HuH-7 (cell line): ENCODE measurements at places on chromosomes 7 and 10.

DNA sequence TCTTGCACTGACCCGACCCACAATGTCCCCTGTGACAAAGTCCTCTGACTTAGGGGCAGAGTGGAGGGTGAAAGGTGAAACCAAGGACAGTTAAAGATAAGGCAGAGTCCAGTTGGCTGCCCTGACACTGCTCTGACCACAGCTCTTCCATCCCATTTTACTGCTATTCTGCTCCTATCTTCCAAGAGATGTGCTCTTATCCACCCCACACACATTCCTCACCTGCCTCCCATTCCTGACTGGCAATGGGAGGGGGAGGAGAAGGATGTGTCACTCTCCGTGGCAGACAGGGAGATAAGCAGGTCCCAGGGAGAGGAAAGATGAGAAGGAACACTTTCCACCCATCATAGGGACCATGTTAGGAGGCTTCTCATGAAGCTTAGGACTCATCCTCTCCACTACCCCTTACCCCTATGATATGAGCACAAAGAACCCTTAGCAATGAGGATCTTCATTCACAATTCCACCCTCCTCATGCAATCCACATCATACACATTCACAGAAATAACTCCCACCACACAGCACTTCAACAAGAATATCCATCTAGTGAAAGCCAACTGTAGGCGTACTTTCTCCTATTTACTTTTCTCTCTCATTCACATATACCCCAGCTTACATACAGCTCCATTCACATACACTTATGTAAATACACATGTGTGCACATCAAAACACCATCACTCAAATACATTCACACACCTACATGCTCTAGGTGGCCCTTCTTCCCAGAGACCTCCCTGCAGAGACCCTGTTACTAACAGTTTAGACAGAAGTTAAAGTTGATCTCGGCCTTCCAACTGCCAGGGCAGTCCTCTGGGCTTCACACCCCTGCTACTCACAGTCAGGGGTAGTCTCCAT is 6.6 kb downstream of the SYNPO2L start:
- DNase-seq: peak; percentile 26

DNA sequence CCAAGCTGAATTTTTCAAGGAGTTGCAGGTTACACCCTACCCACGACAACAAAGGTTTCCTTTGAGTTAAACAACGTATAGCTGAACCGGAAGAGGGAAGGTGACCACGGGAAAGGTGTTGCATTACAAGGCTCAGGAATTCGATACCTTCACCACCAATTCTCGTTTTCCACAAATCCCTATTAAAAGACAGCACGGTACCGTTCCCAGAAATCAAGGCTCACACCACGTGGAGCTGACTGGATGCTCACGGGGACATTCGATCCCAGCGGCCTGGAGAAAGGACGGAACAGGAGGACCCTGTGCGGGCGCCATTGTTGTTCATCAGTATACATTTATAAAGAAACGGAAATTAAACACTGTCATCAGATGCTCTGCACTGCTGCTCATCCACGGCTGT is 56.4 kb downstream of the CTBP2 start:
- no peak for DNase-seq

- no peak for DNase-seq
Measured at GRCh38 chr7:17069146-17069545, 187.4 kb upstream of the AGR3 start.

GRCh38 chr10:125662584-125662983 is 20.4 kb downstream of the TEX36 start:
- no peak for DNase-seq

DNA sequence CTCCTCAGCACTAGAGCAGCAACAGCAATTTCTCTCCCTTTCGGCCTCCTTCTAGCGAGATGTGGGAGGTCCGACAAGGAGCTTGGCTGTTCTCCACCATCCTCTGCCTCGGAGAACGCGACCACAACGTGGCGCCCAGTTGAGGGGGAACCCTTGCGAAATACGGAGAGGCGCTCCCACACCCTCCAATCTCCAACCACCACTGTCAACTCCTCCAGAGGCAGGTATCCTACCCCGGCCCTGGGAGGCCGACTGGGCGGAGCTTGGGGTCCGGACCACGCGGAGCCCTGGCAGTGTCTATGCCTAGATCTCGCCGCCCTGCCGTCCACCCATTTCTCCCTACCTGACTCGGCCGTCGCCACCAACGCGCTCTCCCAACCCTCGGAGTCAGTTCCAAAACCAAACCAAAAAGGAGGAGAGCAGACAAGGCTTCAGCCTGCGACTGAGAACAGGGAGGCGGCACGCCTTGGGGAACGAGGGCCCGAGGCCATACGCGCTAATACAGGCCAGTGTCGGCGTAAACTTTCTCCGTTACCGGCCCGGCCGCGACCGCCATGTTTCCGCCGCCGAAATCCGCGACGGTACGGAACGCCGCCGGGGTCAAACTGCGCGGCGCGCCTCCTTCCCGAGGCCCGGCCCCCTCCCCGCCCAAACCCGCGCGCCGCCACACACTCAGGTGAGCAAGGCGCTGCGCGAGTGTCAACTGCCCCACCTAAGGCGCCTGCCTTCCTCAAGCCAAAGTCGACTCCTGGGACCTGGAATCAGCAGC is at the start of gene TMEM168:
Gene TMEM168, minus strand, starts transcription at position 577 of the 769 bp plus-strand sequence. CDS start 5,568 bp downstream, outside the sequence.
- peak; percentile 74 for DNase-seq

- DNase-seq: peak; percentile 78
Measured at GRCh38 chr10:30046476-30046875, 12.9 kb downstream of the JCAD start.

DNA sequence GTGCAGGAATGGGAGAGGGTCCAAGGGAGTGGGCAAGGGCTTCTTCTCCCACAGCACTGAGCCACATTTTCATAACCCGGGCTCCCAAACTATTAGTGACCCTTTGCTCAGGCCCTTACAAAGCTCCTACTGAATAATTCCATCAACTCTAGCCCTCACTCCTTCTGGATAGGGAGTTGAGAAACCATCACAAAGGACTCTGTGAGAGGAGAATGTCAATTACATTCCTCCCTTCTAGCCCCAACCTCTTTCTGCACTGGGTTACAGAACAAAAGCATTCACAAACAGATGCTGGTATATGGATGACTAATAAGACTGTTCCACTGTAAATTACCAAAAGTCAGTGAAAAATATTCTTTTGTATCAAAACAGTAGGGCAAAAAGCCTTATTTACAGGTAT is 203.7 kb downstream of the SORCS1 start:
- DNase-seq: no peak

GRCh38 chr10:72879245-72879644 is 14.3 kb upstream of the OIT3 start:
- no peak for DNase-seq

GRCh38 chr7:151225948-151226510 is 976 bp downstream of the ABCF2 start:
- no peak for DNase-seq

GRCh38 chr7:130490311-130490791 is 1.5 kb upstream of the MEST start:
- DNase-seq: no peak

- DNase-seq: peak; percentile 82
Measured at GRCh38 chr7:101362334-101363195, at the start of gene COL26A1. COL26A1 (plus strand) TSS chr7:101362875; CDS start chr7:101363033, 158 bp downstream.

GRCh38 chr10:101749047-101750016 is 26.6 kb downstream of the FGF8 start:
- DNase-seq: no peak

DNA sequence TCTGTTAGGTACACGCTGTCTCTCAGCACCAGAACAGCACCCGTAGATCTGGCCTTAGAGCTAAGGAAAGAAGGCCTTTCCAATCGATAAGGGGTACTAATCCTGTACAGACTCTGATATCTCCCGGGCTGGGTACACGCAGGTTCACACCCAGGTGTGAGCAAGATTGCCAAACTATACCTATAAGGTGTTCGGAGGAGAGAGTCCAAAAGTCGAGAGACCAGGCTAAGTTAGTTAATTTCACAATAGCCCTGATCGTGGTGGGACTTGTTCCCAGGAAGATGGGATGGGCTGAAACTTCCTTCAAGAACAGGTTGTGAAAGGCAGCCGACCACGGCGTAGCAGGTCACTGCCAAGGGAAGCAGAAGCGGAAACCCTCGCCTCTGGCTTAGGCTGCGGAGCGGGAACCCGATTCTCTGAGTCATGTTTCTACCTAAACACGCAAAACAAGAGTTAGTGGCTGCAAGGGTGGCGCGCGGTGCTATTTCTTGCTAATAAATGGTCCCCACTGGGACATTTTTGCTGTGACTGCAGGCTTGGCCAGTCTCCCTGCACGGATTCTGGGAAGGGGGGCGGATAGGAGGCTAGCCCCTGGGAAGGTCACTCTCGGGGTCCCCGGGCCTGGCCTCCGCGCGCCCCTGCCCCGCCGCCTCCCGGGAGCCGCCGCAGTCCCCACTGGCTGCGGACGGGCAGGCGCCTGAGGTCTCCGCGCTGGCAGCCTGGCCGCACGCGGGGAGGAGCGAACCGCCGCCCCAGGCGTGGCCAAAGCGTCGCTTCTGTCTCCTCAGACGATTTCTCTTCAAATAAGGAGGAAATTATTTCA is 75.4 kb upstream of the PDSS1 start:
- DNase-seq: no peak

DNA sequence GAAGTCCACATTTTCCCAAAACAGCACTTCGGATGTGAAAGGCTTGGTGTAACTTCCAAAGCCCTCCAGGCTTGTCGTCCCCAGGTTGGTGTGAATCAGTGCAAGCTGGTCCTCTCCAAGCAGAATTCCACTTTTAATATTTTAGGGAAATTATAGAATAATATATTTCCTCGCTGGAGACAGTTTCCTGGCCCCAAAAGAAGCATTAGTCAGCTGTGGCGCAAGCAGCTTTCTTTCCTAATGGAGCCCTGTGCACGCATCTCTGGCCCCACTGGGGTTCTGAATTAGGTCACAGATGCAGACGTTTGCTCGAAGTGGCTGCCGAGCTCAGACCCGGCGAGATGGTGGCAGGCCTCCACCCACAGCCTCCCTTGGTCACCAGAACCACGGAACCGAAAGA is 33.3 kb upstream of the MNX1 start:
- DNase-seq: no peak

DNA sequence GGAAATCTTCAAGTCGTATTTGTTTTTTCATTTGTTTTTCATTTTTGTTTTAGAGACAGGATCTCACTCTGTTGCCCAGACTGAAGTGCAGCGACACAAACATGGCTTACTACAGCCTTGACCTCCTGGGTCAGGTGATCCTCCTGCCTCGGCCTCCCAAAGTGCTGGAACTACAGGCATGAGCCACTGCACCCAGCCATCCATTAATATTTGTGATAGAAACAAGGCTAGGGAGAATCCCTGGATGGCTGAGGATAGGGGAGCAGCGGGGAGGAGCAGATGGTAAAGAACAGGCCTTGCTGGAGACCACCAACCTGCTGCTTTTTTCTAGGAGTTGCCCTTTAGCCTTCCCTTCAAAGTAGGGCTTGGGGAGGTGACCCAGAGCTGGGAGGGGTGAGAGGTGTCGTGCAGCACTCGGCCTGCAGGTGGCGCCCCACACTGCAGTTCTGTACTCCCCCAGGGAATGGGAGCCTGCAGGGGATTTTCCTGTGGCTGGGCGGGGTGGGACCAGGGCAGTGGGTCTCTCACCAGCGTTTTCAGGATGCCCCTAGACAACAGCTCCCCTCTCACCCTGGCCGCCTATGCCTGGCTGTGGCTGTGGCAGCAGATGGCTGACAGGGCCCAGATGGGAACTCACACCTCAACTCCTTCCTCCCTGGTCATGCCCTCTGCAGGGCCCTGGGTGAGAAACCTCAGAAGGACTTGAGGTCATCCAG is 12.6 kb upstream of the CDH23 start:
- peak; percentile 84 for DNase-seq

DNA sequence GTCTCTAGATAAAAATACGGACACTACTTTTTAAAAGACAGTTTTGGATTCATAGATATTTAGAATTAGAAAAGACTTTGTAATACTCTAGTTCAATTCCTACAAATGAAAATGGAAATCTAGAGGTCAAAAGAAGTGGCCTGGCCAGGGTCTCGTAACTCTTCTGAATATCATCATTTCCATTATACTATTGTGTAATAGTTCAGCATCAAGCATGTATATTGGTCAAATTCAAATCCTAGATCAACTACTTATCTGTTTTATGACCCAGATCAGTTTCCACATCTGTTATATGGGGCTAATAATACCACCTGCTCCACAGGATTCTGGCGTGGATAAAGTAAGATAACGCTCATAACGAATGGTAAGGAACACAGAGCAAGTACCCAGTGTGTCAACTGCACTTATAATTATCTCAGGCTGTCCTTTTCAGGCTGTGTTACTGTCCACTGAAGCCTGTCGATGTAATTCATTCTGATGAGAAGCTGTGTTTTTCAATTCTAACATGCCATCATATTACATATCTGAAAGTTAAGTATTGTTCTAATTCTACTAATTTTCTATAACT is 54.3 kb downstream of the ARHGAP21 start:
- no peak for DNase-seq

DNA sequence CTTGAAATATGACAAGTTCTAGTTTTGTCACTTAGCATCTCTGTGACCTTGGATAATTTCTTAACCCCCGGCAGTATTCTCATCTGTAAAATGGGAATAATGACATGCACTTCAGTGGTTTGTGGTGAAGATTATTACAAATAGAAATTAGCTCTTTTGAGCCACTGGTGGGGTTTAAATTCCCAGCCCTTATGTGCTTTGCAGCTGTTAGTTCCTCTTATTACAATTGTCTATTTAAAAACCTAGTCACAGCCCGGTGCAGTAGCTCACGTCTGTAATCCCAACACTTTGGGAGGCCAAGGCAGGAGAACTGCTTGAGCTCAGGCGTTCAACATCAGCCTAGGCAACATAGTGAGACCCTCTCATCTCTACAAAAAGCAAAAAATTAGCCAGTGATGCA is 30.1 kb downstream of the CAV1 start:
- DNase-seq: no peak

DNA sequence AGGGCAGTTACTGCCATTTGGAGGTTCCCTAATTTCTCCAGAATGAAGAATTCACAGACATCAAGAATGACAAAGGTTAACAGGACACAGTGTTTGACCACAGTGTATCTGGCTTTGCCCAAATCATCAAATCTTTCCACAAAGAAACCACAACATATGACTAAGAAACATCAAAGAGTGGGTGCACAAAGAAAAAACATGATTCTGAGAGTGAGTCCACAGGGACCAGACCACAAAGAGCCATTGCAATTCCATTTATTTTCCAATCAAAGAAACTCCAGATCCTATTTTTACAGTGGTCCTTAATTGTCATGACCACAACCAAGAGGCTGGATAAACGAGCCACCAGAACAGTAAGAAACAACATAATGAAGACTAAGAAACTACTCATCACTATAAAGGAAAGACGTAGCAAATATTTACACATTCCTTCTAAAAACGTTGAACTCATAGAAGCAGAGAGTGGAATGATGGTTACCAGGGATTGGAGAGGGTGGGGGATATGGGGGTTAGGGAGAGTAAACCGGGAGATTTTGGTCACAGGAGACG is 286.5 kb downstream of the DOCK4 start:
- DNase-seq: no peak

- DNase-seq: no peak
Measured at GRCh38 chr7:137668404-137668803, 178.4 kb downstream of the DGKI start.

DNA sequence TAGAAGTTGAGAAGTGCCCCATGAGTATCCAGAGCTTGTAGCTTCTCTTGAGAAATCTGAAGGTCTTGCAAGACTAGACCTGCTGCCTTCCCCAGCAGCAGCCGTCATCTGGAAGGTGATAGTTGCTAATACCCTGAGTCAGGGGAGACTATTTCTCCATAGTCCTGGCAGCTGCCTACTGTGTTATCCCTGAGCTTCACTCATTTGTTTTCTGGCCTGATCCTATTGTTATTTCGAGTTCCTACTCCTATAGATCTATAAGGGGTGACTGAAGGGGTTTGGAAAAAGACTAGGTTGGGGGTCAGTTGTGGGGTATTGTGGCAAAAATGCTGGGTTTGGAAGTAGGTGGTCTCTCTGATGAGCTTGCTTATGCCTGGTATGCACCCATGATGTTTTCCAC is 297.8 kb downstream of the CNTNAP2 start:
- no peak for DNase-seq
